ENCODE measurements at places on chromosomes 2 and 18.
A peak's percentile ranks its signal among the peaks of the same experiment; 100 is the strongest.

DNA sequence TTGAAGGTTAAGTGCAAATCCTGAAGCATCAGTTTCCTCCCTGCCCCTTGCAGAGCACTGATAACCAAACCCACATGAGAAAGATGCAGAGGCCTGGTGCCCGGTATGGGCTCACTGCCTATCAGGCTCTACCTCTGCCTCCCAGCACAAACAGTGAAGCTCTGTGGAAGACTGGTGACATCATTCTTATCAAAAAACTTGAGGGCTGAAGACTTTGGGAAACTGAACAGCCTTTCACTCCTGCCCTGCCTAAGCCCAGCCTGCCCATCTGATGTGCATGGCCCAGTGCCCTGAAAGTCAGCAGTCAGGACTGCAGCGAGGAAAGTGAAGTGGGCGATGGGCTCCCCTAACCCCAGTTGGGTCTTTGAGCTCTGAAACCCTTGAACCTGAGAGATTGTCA lies 174.8 kb upstream of the ARL4C start:
- no peak for DNase-seq

DNA sequence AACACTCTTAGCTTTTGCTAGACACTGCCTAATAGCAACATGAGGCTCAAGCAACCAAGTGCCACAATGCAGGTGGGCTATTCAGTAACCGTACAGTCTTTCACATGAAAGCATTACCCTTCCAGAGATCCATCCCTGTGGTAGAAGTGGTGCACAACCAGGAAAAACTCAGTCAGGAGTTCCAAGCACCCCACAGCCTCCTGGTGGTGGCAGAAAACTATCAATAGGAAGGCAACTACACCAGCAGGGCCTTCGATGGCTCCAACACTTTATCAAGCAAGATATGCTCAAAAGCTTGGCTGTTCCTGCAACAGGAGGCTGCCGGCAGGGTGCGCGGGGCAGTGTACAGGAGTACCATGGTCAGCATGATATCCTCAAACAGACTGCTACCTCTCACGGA lies 176.1 kb upstream of the DLGAP1 start:
- no peak for DNase-seq

DNA sequence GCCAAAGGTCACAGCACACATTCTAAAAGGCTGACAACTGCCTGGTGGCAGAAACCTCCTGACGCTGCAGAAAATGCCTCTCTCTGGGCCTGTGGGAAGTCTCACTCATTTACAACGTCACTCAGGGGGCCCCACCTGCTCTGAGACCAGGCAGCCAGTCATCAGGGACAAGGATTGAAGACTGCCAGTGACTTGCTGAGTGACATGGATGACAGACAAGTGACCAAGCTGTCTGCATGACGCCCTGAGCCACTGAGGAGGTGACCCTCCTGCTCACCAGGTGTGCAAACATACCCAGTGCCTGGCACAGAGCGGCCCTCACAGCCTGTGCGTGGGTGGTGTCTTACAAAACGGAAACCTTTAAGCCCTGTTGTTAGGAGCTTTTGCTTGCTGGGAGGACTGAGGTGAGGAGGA lies 392.4 kb downstream of the TNS1 start:
- no peak for DNase-seq

- no peak for DNase-seq
Measured at GRCh38 chr2:220949466-220949865, 622.6 kb downstream of the EPHA4 start.

DNA sequence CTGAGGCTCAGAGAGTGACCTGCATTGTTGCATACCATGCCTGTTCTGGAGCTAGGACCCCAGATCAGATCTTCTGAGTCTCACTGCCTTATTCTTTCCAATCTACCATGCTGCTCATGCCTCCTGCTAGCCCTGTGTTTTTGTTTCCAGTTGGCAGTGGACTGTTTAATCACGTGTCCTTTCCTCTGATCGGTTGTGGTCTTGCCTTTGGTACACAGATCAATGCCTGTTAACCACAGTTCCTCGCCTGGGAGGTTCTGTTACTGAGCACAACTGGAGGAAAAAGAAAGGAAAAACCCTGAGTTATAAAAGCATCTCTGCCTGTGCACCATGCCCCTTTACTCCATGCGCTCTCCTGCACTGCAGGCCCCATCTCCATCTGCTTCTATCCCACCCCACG lies 329.1 kb downstream of the SETBP1 start:
- no peak for DNase-seq

DNA sequence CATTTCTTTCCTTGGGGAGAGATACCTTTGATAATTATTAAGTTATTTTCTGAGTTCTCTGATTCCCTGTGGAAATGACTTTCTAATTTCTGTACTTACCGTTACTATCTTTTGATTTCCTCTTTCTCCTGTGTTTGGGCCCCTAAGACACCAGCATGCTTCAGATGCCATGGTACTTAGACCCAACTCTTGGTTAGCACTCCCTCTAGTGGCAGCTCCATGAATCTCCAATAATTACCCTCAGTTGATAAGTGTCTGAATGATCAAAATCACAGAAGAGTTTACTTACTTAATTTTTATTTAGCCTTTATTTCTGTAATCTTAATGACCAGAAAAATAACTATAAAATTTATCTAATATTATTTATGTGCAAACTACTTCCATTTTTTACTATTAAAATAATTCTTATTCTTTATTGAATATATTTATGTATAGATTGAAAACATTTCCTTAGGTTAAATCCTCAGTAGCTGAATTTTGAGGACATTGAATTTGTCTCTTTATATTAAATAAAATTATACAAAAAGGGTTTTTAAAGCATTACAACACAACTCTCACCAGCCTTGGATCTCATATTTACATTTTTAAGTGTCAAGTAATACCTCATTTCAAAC lies 300.4 kb downstream of the KCNS3 start:
- peak; percentile 36 for DNase-seq

DNA sequence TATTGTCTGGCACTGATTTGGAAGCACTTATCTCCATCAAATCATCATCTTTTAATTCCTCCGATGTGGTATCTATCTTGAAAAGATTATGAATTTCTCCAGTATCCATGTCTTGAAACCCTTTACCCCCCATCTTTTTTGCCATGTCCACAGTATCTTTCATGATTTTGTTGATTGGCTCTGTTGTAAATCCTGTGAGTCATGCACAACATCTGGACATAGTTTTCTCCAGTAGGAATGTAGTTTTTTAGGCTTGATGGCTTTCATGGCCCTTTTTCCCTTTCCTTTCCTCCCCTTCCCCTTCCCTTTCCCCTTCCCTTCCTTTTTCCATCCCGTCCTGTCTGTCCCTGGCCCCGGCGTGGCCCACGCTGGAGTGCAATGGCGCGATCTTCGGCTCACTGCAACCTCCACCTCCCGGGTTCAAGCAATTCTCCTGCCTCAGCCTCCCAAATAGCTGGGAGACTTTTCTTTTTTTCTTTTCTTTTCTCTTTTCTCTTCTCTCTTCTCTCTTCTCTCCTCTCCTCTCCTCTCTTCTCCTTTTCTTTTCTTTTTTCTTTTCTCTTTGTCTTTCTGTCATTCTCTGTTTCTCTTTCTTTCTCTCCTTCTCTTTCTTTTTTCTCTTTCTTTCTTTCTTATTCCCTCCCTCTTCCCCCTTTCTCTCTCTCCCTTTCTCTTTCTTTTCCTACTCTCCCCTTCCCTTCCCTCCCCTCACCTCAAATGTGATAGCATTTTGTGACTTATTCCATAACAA lies 18.4 kb upstream of the ZNF638 start:
- no peak for DNase-seq

GRCh38 chr2:219506802-219507526 lies 7.3 kb upstream of the ASIC4 start:
- DNase-seq: no peak

DNA sequence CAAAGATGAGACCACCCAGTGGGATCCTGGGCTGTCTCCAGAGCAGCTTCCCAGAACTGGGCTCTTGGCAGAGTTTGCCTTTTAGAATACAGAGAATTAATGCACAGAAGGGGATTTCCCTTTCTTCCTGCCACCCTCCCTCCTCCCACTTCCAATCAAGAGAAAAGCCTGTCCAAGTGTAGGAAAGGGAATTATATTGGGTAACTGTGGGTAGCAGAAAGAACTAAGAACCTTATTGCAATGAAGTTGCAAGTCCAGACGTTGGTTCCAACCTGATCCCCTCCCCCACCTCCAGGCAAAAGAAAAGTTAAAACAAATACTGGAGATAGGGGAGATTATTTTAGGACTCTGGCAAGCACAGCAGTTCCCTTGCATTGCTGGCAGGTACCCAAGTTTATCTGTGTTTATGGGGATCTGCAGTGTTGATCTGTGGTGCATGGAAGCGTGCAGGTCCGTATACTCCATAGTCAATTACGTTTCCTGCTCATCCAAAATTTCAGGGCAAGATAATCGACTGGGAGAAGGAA lies 114.3 kb downstream of the PRKCE start:
- DNase-seq: no peak

DNA sequence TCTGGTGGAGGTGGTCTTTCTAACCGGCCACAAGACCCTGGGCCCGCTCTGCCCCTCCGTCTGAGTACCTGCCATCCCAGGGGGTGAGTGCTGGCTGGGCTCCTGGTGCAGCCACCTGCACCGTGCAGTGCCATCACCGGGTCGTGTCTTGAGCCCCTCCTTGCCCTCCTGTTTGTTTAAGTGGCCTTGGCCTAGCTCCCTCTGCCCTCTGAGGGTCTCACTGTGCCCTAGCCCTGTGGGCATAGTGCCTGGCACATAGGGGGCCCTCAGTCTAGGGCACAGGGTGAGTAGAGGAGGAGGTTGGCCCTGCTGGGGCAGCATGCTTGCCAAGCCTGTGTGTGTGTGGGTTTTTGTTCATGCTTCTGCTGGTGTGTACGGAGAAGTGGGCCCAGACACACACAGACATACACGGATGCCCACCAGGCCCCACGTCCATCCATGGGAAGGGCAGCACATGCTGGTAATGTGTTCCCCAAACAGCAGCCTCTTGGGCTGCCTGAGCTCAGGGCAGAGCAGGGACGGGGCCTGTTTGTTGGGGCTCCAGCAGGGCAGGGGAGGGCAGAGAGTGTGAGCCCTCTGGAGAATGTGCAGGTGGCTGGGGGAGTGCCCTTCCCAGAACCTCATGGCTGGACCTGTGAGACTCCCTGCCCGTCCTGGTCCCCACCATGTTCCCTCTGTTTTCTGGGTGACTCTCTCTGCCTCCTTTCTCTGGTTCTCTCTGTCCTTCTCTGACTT lies 94.6 kb downstream of the GLI2 start:
- no peak for DNase-seq

DNA sequence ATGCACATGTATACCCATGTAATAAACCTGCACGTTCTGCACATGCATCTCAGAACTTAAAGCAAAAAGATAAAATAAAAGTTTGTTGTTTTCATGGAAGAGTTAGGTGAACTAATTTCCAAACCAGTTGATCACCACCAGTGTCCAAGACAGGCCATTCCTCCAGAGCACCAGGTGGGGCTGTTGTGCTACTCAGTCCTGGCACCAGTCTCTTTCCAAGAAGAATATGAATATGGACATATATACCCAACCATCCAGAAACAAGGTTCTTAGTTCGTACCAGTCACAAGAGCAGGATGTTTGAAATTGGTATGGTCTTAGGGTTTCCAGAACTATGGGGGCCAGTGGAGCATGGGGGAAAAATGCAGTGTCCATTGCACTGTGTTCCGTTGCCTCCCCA lies 17.2 kb upstream of the TNP1 start:
- no peak for DNase-seq

GRCh38 chr2:84078471-84078870 lies 380.6 kb downstream of the SUCLG1 start:
- no peak for DNase-seq

- DNase-seq: no peak
Measured at GRCh38 chr2:44053456-44053855, 57.7 kb upstream of the LRPPRC start.

GRCh38 chr2:98479959-98480524 lies 35.4 kb downstream of the INPP4A start:
- no peak for DNase-seq

DNA sequence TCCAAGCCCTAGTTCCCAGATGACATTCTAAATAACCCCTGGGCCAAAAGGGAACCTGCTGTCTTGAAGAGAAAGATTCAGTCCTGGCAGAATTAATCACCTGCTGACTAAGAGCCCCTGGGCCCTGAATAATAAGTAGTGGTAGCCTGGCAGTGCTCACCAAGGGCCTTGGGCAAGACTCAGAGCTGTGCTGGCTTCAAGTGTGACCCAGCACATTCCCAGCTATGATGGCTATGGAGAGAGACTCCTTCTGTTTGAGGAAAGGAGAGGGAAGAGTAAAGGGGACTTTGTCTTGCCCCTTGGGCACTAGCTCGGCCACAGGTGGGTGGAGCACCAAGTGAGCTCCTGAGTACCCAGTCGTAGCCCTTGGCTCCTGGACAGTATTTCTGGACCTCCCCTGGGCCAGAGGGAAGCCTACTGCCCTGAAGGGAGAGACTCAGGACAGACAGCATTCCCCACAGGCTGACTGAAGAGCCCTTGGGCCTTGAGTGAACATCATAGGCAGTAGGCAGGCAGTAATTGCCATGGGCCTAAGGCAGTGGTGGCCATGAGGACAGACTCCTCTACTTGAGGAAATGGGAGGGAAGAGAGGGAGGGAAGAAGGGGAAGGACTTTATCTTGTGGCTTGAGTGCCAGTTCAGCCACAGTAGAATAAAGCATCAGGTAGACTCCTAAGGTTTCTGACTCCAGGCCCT lies 40.0 kb upstream of the INPP4A start:
- DNase-seq: no peak

DNA sequence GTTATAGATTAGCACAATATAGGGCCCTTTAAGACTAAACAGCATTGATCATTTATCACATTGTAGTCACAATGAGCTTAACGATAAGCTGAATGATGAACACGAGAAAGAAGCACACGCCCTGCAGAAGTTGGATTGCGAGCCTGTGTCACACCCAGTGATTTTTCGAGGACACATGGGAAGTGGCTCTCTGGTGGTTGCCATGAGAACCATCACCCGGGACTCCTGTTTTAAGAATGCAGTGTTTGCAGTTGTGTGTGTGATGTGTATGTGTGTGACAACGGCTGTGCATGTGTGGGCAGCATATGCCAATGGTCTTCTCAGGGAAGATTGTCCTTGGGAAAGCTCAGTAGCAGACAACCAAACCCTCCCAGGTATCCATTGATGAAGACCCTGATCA lies 69.2 kb downstream of the PDCL3 start:
- DNase-seq: no peak

- no peak for DNase-seq
Measured at GRCh38 chr2:120564213-120565094, 171.2 kb upstream of the GLI2 start.

DNA sequence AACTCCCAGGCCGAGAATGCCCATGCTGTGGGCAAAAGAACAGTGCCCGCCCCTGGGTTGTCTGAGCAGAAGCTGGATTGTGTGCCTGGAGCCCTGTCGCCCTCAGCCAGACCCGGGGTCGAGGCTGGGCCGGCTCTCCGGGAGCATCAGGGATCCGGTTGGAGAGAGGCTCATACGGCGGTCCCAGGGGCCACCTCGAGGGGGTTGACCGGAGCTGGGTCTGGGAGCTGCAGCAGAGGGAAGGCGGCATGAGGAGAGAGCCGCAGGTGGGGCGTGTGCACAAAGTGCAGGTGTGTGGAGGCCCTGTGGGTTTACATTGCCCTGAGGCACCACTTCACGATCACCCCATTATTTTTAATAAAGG lies 39.5 kb downstream of the MBP start:
- DNase-seq: no peak

DNA sequence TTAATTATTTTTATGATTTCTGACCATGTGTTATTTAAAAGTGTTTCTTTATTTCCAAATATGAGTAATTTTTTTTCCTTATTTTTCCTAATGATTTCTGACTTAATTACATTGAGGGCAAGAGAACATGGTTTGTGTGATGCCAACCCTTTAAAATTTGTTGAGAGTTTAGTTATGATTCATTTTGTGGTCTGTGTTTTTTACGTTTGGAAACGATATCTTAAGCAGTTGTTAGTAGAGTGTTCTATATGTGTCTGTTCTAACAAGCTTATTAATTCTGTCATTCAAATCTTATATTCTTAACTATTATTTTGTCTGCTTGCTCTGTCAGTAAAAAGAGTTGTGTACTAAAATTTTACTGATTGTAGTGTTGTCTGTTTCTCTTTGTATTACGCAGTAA lies 15.0 kb downstream of the NAB1 start:
- DNase-seq: no peak
